ENCODE measurements at places on chromosomes 6 and 20. TPM values are rescaled to one million over a fixed set of nuclear protein-coding genes. Genes with fewer than 3 reads are reported as not detected.

Gene TENT5A
- total RNA-seq: 7.4 TPM

DNA sequence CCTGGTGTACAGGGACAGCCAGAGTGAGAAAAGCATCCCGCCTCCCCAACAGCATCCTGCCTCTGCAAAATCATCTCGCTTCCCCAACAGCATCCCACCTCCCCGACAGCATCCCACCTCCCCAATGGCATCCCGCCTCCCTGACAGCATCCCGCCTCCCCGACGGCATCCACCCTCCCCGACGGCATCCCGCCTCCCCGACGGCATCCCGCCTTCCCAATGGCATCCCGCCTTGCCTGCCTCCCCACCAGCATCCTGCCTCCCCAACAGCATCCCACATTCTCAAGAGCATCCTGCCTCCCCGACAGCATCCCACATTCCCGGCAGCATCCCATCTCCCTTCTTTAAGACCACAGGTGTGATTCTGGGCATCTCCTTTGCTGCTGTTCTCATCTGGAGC, 46.0 kb upstream of the NXT1 start:
- H3K36me3 ChIP-seq: no peaks in the 10 kb centered on the region
- H3K4me1 ChIP-seq: no peaks in the 10 kb centered on the region
- H3K4me3 ChIP-seq: no peak overlapping the region
- H3K27ac ChIP-seq: no peak overlapping the region

GRCh38 chr6:31479933-31480535, 17.9 kb upstream of the MICB start:
- DNase-seq: no peak
- H3K36me3 ChIP-seq: no peaks in the 10 kb centered on the region
- no peaks in the 10 kb centered on the region for H3K27me3 ChIP-seq
- no peak overlapping the region for H3K27ac ChIP-seq

DNA sequence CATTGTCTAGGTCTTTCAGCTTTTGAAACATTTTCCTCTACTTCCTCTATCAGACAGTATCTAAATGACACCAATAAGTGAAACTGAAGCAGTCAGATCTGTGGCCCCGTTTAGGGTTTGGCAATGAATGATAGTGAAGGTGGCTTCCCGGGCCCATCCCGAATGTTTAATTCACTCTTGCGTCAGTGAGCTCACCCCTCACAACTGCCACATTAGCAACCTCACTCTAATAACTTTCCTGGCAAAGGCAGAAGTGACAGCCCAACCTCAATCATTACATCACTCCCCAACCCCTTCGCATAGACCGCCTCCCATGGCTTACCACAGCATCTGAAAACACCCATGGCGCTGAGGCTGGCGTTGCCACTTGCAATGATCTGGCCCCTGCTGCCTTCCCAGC, 92.4 kb upstream of the CD83 start:
- H3K4me1 ChIP-seq: no peaks in the 10 kb centered on the region
- no peak overlapping the region for H3K4me3 ChIP-seq
- no peaks in the 10 kb centered on the region for H3K36me3 ChIP-seq
- H3K27me3 ChIP-seq: no peaks in the 10 kb centered on the region

Gene F13A1
- 1.9 TPM for total RNA-seq

- no peak within 1 kb of the TSS for H3K27ac ChIP-seq
- no peaks in the 10 kb centered on the region for H3K36me3 ChIP-seq
- DNase-seq: no peak
- no peak within 1 kb of the TSS for H3K4me3 ChIP-seq
These were observed at the start of gene PCSK2 for GRCh38 chr20:17226410-17227218. Gene PCSK2, plus strand, starts transcription at chr20:17227040. Its CDS starts 266 bp downstream, at chr20:17227306.

DNA sequence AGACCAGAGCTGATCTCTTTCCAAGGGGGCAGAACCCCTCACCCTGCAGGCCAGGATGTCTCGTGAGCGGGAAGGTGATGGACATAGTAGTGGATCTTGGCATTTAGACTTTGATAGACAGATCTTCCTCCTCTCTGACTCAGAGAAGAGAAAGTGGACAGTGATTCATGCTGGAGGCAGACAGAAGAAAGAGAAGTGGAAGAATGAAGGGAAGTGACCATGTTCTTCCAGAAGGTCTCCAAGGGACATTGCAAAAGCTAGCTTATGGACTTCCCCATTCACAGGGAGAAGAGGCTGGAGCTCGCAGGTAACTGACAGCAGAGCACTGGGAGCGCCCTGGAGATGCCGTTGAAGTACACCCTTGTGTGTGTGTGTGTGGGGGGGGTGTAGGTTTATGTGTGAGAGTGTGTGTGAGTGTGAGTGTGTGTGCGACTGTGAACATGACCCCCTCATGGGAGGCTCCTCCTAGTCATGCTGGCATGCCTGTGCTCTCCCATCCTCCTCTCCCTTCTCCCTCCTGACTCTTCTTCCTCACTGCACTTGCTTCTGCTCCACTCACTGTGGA, 8.0 kb upstream of the RAET1L start:
- H3K27ac ChIP-seq: no peak overlapping the region
- peaks cover 6% of the 10 kb centered on the region for H3K4me1 ChIP-seq
- no peak for DNase-seq
- H3K27me3 ChIP-seq: no peaks in the 10 kb centered on the region

Gene HDGFL1
- total RNA-seq: not detected

All from naive thymus-derived CD4-positive, alpha-beta T cell (primary cell).